Cortex of kidney (tissue), 1 donor: ENCODE measurements at places on chromosomes 13 and 19.

GRCh38 chr13:58827904-58828303 is 1196.4 kb downstream of the PCDH17 start:
- DNase-seq: no peak

DNA sequence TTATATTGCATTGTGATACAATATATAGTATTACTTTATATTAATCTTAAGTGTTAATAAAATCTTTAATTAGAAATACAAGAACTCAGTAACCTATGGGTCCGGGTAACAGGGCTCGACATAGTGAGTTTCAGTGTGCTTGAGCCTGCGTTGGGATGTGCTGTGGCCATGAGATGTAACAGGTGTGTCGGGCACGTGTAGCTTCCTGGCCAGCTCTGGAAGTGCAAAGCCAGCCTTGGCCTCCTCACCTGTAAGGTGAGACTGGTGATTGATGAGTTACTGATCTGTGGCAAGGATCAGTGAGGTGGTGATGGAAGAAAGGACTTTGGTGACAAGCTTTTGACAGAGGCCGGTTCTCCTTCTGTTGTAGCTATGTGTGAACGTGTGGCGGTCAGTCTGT is 19.2 kb downstream of the ATP4B start:
- DNase-seq: no peak

GRCh38 chr19:34686455-34686854 is 9.0 kb downstream of the ZNF302 start:
- DNase-seq: no peak

DNA sequence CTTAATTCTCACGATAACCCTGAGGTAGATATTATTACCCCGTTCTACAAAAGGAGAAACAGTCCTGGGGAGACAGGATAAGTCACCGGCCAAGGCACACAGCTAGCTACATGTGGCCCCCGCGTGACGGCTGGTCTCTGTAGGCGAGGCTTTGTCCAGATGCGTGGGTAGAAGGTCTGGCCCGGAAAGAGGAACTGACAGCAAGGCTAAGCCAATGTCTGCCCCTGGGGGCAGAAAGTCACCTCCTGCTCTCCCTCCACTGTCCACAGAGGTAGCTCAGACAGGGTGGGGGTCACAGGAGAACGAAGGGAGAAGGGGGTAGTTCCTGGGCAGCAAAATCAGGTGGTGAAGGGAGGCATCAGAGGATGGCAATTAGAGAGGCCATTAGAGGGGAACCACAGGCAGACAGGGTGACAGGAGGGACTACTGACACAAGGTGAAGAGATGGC is 1.8 kb downstream of the APOC4 start:
- DNase-seq: no peak

GRCh38 chr13:33554919-33555791 is 262.8 kb upstream of the RFC3 start:
- DNase-seq: no peak

- DNase-seq: no peak
Observed at GRCh38 chr13:110329798-110330461, 22.8 kb downstream of the COL4A2 start.

GRCh38 chr19:31064491-31064890 is 284.7 kb downstream of the TSHZ3 start:
- no peak for DNase-seq

- DNase-seq: no peak
Observed at GRCh38 chr19:38509027-38509426, 75.5 kb downstream of the RYR1 start.

DNA sequence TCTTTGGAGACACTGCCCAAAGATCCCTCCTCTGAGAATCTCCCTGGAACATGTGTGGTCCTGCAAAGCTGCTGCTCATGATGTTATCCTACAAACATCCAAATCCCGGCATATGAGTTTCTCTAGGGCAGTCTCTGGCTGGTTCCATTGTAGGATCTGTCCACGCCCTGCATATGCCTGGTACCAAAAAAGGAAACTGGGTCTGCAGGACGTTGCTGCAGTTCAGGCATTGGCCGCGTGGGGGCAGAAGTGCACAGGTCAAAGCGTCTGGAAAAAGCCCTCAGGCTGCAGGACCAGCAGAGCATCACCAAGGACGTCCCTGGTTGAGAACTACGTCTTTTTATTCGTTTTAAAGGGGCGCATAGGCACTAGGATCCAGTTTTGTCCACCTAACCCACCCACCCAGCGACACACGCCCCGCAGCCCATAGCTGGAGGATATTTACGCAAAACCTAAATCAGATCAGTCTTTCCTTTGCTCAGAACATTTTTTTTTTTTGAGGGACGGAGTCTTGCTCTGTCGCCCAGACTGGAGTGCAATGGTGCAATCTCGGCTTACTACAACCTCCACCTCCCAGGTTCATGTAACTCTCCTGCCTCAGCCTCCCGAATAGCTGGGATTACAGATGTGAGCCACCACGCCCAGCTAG is 12.9 kb upstream of the ZNF564 start:
- DNase-seq: no peak

- no peak for DNase-seq
Observed at GRCh38 chr19:56899943-56900342, 59.4 kb upstream of the PEG3 start.

- no peak for DNase-seq
Observed at GRCh38 chr13:46124531-46124966, 19.7 kb upstream of the CPB2 start.

GRCh38 chr13:28505543-28506135 is 10.7 kb upstream of the FLT1 start:
- DNase-seq: no peak

GRCh38 chr13:21106089-21106488 is 44.7 kb upstream of the LATS2 start:
- no peak for DNase-seq

DNA sequence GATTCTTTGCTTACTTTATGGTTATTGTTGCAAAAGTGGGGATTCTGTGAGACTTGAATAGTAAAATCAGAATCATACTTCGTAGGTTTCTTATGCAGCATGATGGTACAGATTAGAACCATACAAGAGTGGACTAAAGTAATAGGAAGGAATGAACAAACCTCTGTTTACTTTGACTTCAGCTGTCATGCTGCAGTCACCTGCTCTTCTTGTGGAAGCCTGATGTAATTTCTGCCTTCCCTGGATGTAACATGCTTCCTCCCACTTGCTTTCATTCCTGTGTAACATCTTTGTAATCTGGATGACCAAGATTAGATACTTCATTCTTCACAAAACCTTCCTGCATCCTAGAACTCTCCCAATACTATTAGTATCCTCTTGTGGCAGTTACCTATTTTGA is 235.0 kb downstream of the PCCA start:
- DNase-seq: no peak

DNA sequence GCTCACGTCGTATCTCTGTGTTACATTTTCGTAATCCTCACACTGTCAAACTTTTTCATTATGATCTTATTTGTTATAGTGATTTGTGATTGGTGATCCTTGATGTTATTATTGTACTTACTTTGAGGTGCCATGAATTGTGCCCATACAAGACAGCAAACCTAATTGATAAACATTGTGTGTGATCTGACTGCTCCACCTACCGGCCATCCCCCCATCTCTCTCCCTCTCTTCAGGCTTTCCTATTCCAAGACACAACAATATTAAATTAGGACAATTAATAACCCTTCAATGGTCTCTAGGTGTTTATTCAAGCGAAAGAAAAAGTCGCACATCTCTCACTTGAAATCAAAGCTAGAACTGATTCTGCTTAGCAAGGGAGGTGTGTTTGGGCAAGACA is 349.3 kb downstream of the RBM26 start:
- no peak for DNase-seq

DNA sequence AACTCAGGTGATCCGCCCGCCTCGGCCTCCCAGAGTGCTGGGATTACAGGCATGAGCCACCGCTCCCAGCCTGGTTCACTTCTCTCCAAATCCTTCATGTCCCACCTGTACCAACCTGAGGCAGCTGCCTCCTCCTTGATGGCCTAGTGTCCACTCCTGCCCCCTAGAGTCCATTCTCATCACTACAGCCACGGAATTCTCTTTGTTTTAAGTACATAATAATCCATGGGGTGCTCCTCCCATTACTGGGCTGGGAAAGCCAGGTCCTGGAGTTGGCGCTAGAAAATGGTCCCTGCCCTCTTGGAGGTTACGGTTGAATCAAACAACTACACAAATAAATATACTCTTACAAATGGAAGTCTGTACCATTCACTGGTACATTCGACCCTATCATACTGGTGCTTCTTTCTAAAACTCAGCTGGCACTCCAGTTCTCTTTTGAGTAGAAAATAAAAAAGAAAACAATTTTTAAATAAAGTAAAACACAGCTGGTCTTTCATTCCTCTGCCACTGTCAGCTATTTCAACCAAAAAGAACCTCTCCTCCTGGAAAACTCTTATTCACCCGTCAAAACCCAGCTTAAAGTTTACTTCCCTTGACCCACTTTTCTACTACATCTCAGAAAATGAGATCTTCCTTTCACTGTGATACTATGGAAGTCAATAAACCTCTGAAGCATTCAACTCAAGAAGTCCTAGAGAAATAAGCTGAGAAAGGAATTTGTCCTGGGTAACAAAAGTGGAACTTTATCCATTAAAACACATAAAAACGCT is 22.4 kb upstream of the ARHGEF18 start:
- no peak for DNase-seq

DNA sequence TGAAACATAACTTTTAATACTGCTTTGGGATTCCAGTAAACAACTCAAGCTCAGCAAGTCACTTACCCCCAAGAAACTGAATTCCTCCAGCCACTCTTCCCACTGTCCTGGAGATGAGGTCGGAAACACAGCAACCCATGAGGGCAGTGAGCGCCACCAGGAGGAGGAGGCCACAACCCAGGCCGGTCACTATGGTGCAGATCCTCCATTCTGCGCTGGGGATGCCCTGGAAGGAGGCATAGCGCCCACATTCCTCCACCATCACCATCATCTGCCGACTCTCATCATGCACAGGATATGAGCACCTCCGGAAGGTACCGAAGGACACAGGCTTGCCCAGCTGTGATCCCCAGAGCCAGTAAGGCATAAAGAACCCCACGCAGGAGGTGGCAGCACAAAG is 2.2 kb downstream of the LHFPL6 start:
- DNase-seq: no peak

GRCh38 chr13:108185223-108185622 is 30.1 kb downstream of the LIG4 start:
- DNase-seq: no peak

GRCh38 chr13:99862244-99862643 is 109.3 kb downstream of the ZIC5 start:
- no peak for DNase-seq

- no peak for DNase-seq
Observed at GRCh38 chr19:49677901-49678674, 1.0 kb downstream of the PRMT1 start.

DNA sequence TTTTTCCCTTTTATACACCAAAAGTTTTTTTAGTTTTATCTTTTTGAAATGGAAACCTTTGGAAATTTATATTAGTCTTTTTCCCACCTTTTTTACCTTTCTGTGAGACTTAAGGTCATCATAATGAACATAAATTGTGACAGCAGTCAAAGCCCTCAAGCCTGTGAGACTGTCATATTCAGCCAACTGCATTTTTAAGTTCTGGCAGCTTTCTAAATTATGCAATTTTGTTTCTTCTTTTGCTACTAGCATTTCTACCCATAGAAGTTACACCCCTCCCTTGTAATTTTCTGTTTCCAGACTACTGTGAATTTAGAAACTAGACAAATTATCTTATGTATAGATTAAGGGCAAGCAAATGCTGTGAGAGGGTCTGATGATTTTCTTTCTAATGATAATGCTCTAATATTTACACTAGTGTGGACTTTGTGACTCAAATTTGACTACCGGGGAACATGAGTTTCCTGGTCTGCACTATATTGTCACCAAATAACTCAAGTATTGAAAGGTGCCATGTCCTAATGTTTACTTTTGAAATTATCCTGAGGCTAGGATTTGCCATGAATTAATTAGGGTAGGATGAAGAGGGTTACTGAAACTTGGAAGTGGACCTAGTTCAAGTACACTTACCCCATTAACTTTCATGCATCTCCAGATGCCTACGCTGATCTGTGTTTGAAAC is 43.7 kb downstream of the FRY start:
- no peak for DNase-seq

GRCh38 chr19:29321116-29321515 is 108.2 kb upstream of the UQCRFS1 start:
- DNase-seq: no peak

GRCh38 chr13:49567491-49567890 is 17.9 kb downstream of the RCBTB1 start:
- DNase-seq: no peak

GRCh38 chr13:73782450-73783449 is 351.5 kb downstream of the KLF12 start:
- no peak for DNase-seq

DNA sequence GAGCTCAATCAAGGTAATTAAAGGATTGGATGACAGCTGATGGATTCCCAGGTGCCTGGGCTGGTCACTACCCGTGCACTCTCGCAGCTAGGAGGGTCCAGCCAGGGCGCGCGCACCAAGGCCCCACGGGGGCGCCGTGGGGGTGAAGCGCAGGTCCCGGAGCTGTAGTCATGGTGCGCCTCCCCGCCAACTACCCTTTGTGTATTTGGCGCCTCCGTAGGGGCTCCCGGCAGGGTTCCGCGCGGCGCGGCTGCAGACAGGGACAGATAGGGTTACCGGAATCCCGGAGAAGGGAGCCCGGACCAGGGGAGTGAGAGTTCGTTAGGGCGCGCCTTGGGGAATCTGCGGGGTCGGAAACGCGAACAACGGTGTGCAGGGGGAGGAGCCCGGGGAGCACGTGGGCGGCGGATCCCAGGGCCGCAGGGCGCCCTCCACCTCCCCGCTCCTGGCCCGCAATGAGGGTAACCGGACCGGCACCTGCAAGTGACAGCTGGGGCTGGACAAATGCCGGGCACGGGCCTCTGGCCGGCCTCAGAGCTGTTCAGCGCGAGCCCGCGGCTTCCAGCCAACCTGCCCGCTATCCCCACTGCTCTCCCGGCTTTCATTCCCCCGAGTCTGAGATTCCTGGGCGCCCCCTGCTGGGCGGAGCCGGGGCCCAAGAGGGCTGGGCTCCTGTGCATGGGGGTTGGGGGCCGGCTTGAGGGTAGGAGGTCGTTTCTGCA is 3.4 kb upstream of the PRAM1 start:
- DNase-seq: no peak

DNA sequence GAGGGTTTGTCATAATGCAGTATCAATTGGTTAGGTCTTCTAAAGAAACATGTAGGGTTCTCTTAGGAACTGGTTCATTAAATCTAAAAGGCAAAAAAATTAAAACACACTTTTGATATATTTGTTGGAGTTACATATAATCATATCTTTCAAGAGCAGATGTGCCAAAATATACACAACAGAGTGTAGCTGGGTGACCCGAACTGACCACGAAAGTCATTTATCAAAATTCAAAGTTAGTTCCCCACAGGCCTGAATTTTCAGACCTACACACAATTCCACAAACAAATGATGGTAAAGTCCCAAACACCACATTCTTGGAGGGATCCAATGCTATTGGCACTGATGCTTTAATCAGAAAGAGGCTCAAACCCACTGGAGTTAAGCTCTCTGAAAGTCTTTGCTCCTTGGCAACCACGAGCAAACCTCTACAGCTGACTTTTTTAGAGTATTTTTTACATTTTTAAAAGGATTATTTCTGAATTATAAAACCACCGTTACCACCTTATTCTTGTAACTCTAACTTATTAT is 50.9 kb downstream of the IRS2 start:
- no peak for DNase-seq
